ENCODE measurements at places on chromosomes 7 and 10.
A peak's percentile ranks its signal among the peaks of the same experiment; 100 is the strongest.

GRCh38 chr7:157485361-157485831 lies 148.6 kb downstream of the DNAJB6 start:
- no peak for DNase-seq

GRCh38 chr7:113664867-113665266 lies 253.9 kb downstream of the PPP1R3A start:
- DNase-seq, result no peak

DNA sequence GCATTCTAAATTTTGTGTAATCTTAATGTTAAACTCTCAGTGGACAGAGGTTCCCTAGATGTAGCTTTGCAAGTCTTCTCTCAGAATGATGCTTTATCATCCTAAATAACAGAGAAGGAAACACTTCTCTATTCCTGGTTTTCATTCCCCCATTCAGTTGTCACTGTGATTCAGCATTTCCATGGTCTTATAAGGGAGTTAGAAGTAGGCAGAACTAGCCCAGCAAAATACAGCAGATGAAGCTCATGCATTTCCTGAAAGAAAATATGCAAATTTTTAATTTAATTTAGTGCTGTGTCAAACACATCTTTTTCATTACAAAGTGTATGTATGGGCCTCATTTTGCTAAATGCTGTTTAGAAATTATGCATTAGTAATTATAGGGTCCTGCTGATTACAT lies 70.1 kb downstream of the ITPRID1 start:
- DNase-seq, result no peak

- peak; percentile 72 for DNase-seq
Measured at GRCh38 chr7:101814081-101814990, 3.1 kb upstream of the CUX1 start.

DNA sequence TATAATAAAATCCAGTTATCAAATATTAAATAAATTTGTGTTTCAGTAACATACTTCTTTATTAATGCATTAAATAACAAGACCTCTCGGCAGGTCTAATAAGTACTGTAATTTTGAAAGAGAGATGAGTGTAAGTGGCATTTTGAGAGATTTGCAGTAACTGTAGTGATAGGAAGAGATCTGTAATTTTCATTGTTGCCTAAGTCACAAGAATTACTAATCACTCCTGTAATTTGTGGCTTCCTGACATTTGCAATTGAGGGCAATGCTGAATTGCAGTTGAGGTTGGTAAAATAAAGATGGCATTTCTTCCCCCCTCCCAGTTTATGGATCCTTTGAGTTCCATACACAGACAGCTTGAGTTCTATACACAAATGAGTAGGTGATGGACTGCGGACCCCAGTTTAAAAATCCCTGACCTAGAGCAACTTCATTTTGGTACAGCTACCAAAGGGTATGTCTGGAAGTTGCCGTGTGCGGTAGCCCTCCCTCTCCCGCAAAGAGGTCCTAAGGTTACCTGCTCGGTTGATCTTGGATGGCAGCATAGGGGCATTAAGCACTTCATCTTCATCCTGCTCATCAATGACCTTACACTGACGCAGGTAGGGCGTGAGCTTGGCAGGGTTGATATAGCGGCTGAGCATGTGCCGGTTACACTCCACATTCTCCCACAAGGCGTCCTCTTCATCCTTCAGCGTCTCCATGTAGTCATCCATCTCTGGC lies 96.4 kb downstream of the CARD11 start:
- DNase-seq, result no peak
